ENCODE measurements at places on chromosomes 1 and 21.

DNA sequence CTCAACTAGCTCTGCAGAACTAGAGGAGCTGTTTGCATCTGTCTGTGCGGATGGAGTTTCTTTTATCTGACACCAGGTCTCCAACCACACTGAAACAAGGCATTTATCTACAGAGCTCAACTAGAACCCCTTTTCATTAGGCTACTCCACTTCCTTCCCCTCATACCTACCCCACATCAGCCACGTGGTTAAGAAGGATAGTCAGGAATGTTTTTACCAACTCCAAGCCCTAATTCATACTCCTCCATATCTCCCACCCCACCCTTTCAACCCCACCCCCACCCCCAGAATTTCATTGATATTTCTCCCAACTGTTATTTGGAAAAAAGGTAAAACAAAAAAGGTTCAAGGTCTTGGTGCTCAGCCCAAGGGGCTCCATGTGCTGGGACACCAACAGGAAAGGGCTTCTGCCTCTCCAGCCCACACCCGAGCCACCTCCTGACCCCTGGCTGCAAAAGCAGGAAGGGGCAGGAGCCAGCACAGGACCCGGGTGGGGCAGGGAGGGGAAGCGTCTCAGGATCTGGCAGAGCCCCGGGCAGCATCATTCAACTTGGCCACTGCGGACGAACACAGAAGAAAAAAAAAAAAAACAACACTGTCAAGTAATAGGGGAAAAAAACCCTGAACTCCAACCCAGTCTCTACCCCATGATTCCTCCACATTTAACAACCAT lies 7.0 kb downstream of the ENSA start:
- no peak for DNase-seq

DNA sequence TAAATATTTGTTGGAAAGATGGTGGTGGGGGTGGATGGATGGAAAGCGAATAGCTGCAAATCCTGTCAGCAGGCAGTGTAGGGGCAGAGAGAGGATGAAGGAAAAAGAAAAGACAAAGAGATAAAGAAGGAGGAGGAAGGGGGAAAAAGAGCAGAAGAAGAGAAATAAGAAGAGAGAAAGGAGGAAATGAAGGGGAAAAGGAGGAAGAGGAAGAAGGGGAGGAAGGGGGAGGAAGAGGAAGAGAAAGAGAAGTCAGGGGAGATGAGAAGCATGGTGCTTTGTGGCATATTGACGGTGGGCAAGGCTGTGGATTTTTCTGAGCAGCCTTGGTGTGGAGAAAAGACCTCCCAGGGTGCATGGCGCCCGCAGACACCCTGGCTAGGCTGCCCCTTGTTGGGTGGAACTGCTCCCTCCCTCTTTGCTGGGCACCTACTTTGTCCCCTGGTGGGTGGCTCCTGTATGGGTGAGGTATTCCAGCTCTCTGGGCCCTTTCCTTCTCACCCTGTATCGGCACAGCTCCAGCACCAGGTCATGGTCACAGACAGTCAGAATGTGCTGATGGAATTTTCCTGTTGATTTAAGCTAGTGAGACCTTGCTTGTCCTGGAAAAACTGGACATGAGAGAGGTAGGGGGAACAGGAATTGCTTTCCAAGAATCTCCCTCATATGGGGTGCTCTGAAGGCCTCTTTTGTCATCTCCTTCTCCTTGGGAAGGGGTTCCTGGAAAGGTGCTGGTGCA lies 45.7 kb upstream of the TLR5 start:
- no peak for DNase-seq

GRCh38 chr1:25805863-25806225 lies 5.9 kb downstream of the SELENON start:
- no peak for DNase-seq

DNA sequence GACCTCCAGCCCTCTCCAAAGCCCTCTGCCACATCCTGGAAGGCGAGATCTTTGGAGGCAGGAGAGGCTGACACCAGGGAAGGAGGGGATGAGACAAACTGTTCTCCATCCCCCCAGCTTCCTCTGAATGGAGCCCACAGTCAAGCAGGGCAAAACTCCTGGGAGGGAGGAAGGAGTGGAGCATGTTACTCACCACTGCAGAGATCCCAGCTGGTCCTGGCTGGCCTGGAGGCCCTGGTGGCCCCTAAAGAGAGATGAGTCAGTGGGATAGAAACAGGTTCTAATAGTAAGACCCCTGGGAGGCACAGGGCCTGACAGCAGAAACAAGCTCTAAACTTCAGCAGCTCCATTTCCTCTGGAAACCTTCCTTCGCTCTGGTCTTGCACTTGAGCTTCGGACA lies 14.0 kb upstream of the PEF1 start:
- no peak for DNase-seq

- DNase-seq: peak; percentile 33
Measured at GRCh38 chr1:234725177-234726132, 115.5 kb upstream of the IRF2BP2 start.

DNA sequence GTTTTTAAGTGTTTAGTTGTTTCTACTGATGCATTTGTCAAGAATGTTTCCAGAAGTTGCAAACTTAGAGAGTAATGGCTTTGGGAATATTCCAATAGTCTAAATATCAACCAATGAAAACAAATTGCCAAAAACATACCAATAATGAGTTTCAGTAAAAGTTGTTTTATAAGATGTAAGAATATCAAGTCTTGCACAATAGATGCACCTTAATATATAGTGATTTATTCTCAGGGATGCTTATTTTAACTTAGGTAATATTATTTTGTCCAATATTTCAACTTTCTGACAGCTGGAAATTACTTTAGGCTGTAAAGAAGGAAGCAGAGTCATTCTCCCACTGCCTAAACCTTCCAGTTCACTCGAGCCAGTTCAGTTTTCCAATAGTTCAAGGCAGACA lies 5.4 kb upstream of the NMNAT2 start:
- no peak for DNase-seq

DNA sequence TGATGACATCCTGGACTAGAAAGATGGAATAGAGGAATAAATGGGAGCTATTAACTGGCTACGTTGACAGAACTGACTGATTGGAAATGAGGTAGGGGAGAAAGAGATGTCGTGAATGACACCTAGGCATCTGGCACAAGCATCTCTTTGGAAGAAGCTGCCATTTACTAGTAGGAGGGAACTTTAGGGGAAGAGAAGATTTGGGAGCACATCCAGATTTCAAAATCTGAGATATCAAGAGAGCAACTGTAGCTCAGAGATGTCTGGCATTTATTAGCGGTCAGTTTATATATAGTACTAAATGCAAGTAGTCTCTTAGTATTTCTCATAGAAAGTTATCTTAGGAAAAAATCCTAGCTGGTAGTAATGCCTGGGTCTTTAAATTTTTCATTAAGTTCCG lies 131.9 kb upstream of the C1orf105 start:
- no peak for DNase-seq

- no peak for DNase-seq
Measured at GRCh38 chr1:207821464-207822045, 69.7 kb downstream of the CD46 start.

DNA sequence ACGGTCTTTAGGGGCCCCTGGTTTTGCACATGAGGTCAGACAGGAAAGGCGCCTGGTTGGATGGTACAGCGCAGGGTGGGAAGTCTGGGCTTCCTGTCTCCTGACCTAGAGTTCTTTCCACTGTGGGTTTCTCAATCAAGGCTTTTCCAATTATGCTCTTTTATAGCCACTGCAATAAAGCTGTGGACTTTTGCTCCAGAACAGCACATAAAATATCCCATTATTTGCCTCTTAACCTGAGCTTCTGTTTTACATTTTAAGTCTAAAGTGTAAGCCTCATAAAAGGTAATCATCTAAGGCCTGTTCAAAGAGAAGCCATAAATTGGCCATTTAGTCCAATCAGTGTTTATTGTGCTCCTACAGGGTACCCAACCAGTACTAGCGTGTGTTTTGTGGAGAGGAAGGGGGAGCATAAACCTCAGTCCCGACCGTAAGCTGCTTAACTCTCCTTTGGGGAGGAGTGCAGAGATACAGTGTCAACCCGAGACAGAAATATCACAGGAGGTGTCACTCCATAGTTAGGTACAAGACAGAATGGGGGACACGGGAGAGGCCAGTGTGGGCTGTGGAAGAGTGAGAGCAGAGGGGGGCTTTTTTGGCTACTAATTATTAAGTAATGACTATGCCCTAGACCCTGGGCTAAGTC lies 270.0 kb downstream of the TRABD2B start:
- no peak for DNase-seq

- no peak for DNase-seq
Measured at GRCh38 chr1:83882906-83883305, 116.0 kb downstream of the TTLL7 start.

DNA sequence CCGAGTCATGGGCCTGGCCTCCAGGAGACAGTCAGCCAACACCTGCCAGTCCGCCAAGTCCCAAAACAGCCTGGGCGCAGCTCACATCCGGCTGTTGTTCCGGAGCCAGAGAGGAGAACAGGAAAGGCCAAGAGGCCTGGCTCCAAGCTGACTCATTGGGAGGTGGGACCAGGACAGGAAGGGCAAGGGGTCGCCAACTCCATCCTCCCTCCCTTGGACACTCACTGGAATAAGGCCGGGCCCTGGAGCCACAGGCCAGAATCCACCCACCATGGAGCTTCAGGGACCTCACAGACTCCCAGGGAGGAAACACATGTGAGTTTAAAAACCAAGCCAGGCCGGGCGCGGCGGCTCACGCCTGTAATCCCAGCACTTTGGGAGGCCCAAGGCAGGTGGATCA lies 25.1 kb upstream of the CLIC4 start:
- no peak for DNase-seq

DNA sequence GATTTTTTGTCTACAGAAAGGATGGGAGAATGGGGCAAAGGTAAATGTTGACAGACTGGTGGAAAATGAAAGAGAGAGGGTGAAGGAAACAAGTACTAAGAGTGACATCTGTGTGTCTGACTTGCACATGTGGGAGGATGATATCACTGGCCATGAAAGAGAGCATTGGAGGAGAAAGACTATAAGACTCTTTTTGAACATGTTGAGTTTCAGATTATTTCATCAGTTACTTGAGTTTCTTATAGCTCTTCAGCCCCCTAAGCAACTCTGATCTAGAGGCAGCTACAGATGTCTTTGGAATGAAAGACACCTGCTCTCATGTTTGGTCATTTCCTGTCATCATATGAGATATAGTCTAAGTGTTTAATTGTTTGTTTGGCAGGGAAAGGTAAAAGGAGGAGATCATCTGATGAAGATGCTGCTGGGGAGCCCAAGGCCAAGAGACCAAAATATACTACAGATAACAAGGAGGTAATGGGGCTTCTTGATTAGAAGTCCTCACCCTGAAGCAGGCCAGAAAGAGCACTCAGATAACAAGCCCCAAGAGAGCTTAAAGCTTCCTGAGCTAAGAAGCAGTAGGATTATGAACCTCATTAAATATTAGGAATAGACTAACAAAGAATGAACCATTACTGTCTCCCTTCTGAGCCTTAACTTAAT lies 4.5 kb downstream of the POLR3C start:
- no peak for DNase-seq

Data from effector CD4-positive, alpha-beta T cell (primary cell).